ENCODE measurements at places on chromosomes 4 and X. TPM values are rescaled to one million over a fixed set of nuclear protein-coding genes. Genes with fewer than 3 reads are reported as not detected.

EMCN gene
- 3.6 TPM for total RNA-seq

TEX13C gene
- not detected for total RNA-seq

CT47B1 gene
- total RNA-seq, result not detected

SYNPO2 gene
- total RNA-seq, result 56.6 TPM

OSTC gene
- 174 TPM for total RNA-seq

UNC5C gene
- total RNA-seq, result 3.5 TPM

ERAS gene
- 0.13 TPM for total RNA-seq

TKTL2 gene
- total RNA-seq, result not detected

GABRG1 gene
- not detected for total RNA-seq

NEXMIF gene
- total RNA-seq, result 0.03 TPM

ZNF711 gene
- total RNA-seq, result 0.33 TPM

PGM2 gene
- 26.5 TPM for total RNA-seq

POLN gene
- 5.1 TPM for total RNA-seq

GLRA2 gene
- not detected for total RNA-seq

HMGB3 gene
- 3.9 TPM for total RNA-seq

TBX22 gene
- not detected for total RNA-seq

GPR50 gene
- total RNA-seq, result not detected

CRLF2 gene
- not detected for total RNA-seq

FHIP1A gene
- 0.07 TPM for total RNA-seq

MAMLD1 gene
- total RNA-seq, result 1.1 TPM

GNRHR gene
- total RNA-seq, result not detected
